ENCODE measurements at places on chromosomes 16 and 17.
A peak's percentile ranks its signal among the peaks of the same experiment; 100 is the strongest.

DNA sequence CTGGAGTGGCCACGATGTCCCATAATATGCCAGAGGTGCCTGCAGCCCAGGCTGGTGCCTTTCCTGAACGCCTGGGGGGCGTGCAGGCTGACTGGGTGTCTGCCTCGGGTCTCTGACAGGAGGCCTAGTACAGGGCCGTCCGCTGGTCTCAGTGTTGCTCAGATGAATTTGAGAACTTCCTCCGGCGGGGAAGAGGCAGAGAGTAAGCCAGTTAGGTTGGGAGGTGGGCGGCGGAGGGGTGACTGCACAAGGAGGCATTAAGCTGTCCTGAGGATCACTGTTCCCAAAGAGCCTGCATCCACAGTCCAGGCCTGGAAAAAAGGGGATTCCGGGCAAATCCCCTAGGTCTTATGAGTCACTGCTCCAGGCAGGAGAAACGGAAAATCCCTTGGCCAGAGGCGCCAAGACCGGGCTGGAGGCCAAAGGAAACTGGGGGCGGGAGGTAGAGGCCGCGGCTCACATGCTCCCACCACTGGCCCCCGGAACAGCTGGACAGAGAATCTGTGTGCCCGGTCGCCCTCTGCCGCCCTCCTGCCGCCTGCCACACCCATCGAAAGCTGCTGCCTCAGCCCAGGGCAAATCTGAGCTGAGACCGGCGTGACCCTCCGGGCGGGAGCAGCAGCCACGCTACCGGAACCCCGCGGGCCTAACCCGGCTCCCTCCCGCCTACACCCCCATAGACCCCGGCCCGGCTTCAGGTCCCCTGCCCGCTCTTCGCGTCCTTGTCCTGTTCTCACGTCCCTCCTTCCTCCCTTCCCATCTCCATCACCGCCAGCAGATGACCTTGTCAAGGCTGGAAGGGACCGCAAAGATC lies 1.2 kb downstream of the TRIM47 start:
- H3K4me1 ChIP-seq: peaks cover 22% of the 10 kb centered on the region
- no peak for DNase-seq
- peaks cover 27% of the 10 kb centered on the region for H3K27me3 ChIP-seq
- H3K27ac ChIP-seq: peak overlapping the region; percentile 79

- DNase-seq: no peak
- no peak overlapping the region for H3K4me3 ChIP-seq
- no peaks in the 10 kb centered on the region for H3K27me3 ChIP-seq
- no peaks in the 10 kb centered on the region for H3K4me1 ChIP-seq
Measured at GRCh38 chr17:19334331-19334730, 28.2 kb downstream of the B9D1 start.

GRCh38 chr17:44862278-44862914 lies 14.7 kb downstream of the HIGD1B start:
- no peak overlapping the region for H3K4me3 ChIP-seq
- no peaks in the 10 kb centered on the region for H3K27me3 ChIP-seq
- no peak for DNase-seq
- H3K4me1 ChIP-seq: no peaks in the 10 kb centered on the region

DNA sequence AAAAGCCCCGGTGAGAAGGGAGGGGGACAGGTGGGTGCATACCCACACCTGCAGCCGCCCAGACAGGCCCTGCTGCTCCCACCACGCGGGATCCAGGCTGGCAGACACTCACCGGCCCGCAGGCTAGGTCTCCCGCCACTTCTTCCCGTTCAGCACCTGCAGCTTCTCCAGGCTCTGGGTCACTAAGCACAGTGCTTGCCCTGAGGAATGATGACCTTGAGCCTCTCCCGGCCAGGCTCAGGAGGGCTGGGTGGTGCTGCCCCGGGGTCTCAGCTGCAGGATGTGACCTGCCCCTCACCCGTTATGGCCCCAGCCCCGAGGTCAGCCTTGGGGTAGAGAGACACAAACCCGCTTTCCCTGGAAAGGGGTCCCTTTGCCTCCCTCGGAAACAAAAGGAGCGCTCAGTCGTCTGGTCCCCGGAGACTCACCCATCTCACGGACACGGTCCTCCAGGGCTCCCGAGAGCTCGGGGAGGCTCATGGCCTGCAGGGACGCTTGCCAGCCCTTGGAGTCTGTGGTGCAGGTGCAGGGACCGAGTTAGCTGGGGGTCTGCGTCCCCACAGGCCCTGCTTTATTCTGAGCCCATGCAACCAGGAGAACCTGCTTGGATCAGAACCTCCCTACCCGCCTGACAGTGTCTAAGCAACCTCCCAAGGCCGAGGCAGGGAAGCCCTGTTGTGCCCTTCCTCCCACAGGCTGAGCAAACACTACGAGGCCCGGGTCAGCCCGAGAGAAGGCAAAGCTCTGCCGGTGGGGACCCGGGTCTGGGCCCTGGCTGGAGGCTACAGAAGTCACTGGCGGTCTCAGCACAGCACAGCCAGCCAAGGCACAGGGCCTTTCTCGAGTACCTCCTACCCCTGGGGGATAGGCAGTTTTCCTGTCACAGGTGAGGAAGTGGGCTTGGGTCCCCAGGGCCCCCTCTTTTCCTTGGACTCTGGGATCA lies 3.8 kb downstream of the NUDT16L1 start:
- no peaks in the 10 kb centered on the region for H3K27me3 ChIP-seq
- no peak overlapping the region for H3K27ac ChIP-seq
- peaks cover 19% of the 10 kb centered on the region for H3K36me3 ChIP-seq
- peaks cover 58% of the 10 kb centered on the region for H3K4me1 ChIP-seq
- no peak for DNase-seq
- no peak overlapping the region for H3K4me3 ChIP-seq

DNA sequence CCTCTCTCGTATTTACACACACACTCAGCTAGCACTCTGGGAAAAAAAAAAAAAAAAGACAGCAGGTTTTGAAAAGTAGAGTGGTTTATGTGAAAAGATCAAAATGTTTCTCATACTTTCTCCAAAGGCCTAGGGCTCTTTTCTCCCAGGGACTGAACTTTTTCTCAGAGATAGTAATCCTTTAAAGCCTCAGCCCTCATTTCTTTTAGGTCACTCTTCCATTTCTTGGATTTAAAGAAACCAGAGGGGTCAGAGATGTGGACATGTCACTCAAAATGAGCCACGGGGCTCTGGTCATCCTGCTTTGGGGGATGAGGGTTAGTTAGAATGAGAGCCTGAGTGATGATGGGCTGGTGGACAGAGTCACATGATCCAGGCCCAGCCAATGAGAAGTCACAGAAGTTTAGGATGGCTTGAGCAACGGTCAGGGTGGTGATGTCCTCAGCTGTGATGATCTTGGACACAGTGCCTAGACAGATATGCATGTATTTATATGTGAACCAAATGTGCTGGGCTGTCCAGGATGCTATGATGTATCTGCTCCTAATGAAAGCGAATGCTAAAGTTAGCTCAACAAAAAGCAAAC lies 33.7 kb upstream of the AXIN2 start:
- H3K27me3 ChIP-seq: no peaks in the 10 kb centered on the region
- no peak overlapping the region for H3K4me3 ChIP-seq
- H3K36me3 ChIP-seq: no peaks in the 10 kb centered on the region
- no peak overlapping the region for H3K27ac ChIP-seq

DNA sequence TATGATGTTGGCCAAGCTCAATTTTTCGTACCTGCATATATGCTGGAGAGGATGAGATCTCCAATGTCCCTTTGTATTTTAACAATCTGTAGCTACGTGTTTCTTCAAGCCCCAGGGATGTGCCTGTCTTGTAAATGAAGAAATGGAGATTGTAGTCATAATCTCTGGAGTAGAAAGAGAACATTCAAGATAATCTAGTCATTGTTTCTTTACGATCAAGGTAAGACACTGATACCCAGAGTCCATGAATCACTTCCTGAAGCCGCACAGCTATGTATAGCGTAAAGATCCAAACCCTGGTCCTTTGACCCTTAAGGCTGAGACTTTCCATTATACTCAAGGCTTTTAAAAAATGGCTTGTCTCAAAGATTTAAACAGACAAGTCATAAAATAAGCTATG lies 205.5 kb downstream of the HS3ST3B1 start:
- H3K36me3 ChIP-seq: no peaks in the 10 kb centered on the region
- H3K27ac ChIP-seq: no peak overlapping the region
- no peak overlapping the region for H3K4me3 ChIP-seq

DNA sequence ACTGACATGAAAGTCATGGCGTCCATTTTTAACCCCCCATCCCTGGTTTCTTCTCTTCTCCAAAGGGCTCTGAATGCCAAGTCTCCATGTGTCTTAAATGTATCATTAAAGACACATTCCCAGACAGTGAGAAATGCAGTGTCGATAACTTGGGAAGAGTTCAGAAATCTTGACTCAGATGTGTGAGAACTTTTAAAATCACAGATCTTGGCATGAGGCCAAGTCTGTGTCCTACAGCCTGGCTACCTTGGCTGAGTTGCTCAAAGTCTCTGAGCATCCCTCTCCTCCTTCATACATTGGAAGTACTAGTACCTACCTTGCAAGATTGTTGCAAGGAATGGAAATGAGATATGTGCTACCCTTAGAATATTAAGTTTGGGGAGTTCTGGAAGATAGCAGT lies 1046.5 kb upstream of the RBFOX1 start:
- H3K4me1 ChIP-seq: no peaks in the 10 kb centered on the region
- H3K36me3 ChIP-seq: no peaks in the 10 kb centered on the region
- no peak for DNase-seq
- H3K27ac ChIP-seq: no peak overlapping the region

DNA sequence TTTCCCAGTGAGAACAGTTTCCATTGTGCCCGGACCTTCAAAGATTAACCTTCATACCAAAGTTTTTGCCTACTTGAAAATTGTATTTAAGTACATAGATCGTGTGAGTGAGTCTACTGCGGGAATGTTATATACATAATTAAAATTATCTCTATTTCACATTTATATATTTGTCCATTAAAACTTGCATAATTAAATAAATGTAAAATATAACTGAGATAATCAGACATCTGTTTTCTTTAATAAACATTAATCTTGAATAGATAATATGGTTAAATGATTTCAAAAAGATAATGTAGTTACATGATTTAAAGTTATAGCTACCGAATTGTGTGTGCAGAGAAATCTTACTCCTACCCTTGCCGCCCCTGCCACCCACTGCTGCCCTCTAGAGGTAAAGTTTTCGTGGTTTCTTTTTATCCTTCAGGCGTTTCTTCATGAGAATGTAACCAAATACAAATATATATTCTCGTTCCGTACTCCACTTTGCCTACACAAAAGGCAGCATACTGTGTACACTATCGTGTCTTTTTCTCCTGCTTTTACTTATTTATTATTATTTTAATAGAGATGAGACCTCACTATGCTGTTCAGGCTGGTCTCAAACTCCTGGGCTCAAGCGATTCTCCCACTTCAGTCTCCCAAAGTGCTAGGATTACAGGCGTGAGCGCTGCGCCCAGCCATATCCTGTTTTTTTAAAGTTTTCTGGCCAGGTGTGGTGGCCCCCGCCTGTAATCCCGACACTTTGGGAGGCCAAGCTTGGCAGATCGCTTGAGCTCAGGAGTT lies 35.6 kb downstream of the RPA1 start:
- no peaks in the 10 kb centered on the region for H3K27me3 ChIP-seq
- H3K4me3 ChIP-seq: no peak overlapping the region
- H3K27ac ChIP-seq: no peak overlapping the region

- no peak overlapping the region for H3K4me3 ChIP-seq
- no peak for DNase-seq
- H3K36me3 ChIP-seq: peaks cover 23% of the 10 kb centered on the region
Measured at GRCh38 chr17:38911081-38911730, 14.2 kb upstream of the LASP1NB start.

- H3K27ac ChIP-seq: no peak overlapping the region
- H3K36me3 ChIP-seq: peaks cover 10% of the 10 kb centered on the region
- no peak overlapping the region for H3K4me3 ChIP-seq
- DNase-seq: no peak
- H3K4me1 ChIP-seq: peaks cover 26% of the 10 kb centered on the region
Measured at GRCh38 chr16:88777471-88778270, 7.3 kb downstream of the PIEZO1 start.

DNA sequence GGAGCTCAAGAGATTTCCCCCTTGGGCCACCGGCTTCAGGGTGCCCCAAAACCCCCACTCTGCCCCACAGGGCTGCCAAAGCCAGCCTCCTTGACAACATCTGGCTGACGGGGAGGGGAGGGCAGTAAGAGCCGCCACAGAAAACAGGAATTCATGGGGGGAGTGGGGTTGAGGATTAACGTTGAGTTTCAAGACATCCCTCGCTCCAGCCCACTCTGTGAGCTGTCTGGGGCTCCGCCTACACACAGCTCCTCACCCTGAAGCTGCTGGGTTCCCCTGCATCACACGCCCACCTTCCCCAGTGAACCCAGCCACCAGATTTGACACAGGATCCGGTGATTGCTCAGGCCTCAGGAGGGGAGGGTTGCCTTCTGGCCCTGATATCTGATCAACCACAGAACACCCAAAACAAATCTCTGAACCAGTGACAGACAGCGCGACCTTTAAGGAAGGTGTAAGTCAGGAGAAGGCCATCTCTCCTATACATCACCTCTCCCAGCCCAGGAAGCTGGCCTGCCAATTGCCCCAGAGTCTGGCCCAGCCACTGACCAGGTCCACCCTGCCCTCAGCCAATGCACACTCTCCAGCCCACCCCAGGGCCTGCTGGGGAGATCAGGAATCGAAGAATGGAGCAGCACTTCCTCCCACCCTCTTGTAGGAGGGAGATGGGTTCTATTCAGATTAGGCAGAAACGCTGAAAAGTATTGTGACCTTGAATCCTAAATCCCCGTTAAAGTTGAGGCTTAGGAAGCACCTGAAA lies 132.1 kb downstream of the CLEC16A start:
- H3K36me3 ChIP-seq: peaks cover 3% of the 10 kb centered on the region
- H3K4me1 ChIP-seq: peaks cover 36% of the 10 kb centered on the region
- no peak overlapping the region for H3K27ac ChIP-seq
- H3K27me3 ChIP-seq: no peaks in the 10 kb centered on the region
- DNase-seq: no peak

DNA sequence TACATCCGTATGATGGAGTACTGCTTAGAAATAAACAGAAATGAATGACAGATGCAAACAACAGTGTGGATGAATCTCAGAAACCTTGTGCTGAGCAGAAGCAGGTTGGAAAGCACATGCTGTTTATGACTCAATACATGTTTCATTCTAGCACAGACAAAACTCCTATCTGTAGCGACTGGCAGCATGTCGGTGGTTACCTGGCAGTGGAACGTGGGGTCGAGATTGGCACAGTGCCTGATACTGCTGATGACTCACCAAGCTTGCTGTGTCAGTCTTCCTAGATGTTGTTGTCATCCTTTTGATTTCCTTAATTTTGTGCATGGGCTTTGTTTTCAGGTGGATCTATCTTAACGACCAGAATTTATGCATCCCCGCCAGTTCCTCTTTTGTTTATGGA lies 62.1 kb downstream of the GAN start:
- no peak overlapping the region for H3K4me3 ChIP-seq
- no peak overlapping the region for H3K27ac ChIP-seq
- DNase-seq: no peak
- H3K27me3 ChIP-seq: no peaks in the 10 kb centered on the region
- peaks cover 32% of the 10 kb centered on the region for H3K36me3 ChIP-seq

- no peaks in the 10 kb centered on the region for H3K4me1 ChIP-seq
- H3K27ac ChIP-seq: no peak overlapping the region
- DNase-seq: no peak
- H3K4me3 ChIP-seq: no peak overlapping the region
- no peaks in the 10 kb centered on the region for H3K36me3 ChIP-seq
Measured at GRCh38 chr16:14394834-14395233, 235.2 kb downstream of the PARN start.

- H3K4me3 ChIP-seq: no peak overlapping the region
- no peak for DNase-seq
- peaks cover 5% of the 10 kb centered on the region for H3K27me3 ChIP-seq
Measured at GRCh38 chr16:82062645-82063058, 27.6 kb downstream of the HSD17B2 start.

- no peaks in the 10 kb centered on the region for H3K27me3 ChIP-seq
- H3K4me3 ChIP-seq: no peak overlapping the region
- no peaks in the 10 kb centered on the region for H3K36me3 ChIP-seq
- peaks cover 85% of the 10 kb centered on the region for H3K4me1 ChIP-seq
- no peak for DNase-seq
Measured at GRCh38 chr16:57540387-57540786, 2.1 kb upstream of the ADGRG5 start.

Data from T-cell (primary cell).